ENCODE measurements at places on chromosomes 1 and 21.
A peak's percentile ranks its signal among the peaks of the same experiment; 100 is the strongest.

- peak; percentile 32 for DNase-seq
These were observed 39.4 kb upstream of the MACF1 start for GRCh38 chr1:39165049-39165448.

GRCh38 chr1:156104065-156104810 is 10.3 kb upstream of the LMNA start:
- peak; percentile 77 for DNase-seq

- DNase-seq, result no peak
These were observed 21.6 kb downstream of the EPHA2 start for GRCh38 chr1:16134066-16134801.

GRCh38 chr1:174812016-174812415 is 187.7 kb upstream of the CACYBP start:
- no peak for DNase-seq

GRCh38 chr1:17791055-17791390 is 35.9 kb downstream of the ACTL8 start:
- DNase-seq, result no peak

- DNase-seq, result no peak
These were observed 292.5 kb upstream of the SNX7 start for GRCh38 chr1:98368995-98369394.

DNA sequence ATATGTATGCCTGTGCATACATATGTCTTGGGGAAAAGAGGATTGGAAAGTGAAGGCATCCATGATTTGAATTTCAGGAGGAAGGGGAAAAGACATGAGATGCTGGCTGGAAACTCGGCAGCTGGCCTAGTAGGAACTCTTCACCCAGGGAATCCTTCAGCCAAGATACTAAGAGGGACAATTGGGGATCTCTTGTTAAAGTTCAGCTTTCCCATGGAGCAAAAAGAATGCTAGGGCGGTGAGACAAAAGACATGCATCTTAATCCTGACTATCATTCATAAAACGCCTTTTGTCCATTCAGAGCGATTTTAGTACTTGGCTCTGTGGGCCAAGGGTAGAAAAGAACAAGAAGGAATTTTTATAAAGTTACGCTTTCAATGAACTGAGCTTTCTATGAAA is 20.5 kb downstream of the PDPN start:
- no peak for DNase-seq
